SJSA1 (cell line): ENCODE measurements at places on chromosomes 3 and 15. TPM values are rescaled to one million over a fixed set of nuclear protein-coding genes. Genes with fewer than 3 reads are reported as not detected.

GRCh38 chr3:146621723-146622122, 16.6 kb upstream of the PLSCR5 start:
- no peak for DNase-seq

DNA sequence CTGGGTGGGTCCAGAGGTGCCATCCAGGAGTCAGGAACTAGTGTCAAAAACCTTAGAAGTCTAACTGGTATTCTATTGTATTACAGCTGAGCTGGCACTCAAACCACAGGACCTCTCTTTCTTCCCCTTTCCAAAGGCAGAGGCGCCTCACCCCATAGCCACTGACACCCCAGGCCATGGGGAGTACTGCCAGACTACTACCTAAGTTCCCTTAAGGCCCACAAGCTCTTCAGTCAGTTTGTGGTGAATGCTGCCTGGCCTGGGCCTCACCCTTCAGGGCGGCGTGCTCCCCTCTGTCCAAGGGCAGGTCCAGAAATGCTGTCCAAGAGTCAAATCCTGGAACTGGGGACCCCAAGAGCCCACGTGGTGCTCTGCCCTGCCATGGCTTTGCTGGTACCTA, 43.0 kb upstream of the FGF7 start:
- DNase-seq = no peak

DNA sequence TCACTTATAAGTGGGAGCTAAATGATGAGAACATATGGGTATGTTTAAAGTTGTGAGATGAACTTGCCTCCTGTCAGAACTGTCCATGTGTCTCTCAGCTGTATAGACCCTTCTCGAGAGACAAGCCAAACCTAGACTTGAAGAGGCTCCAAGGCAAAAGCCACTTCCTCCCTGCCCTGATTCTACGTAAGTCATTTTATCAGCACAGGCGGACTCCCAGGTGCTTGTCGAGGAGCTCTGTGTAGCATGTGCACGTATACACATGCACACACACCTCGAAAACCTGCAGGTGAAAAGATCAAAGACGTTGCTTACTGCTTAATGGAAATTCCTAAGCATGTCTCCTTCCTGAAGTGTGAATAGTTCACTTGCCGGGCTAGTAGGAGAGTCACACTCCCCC, 5.6 kb upstream of the CLEC3B start:
- no peak for DNase-seq

- DNase-seq = no peak
These were observed 34.2 kb downstream of the ADAMTS17 start for GRCh38 chr15:100307241-100308212.

- no peak for DNase-seq
These were observed 413 bp downstream of the NUSAP1 start for GRCh38 chr15:41333026-41333562.

DNA sequence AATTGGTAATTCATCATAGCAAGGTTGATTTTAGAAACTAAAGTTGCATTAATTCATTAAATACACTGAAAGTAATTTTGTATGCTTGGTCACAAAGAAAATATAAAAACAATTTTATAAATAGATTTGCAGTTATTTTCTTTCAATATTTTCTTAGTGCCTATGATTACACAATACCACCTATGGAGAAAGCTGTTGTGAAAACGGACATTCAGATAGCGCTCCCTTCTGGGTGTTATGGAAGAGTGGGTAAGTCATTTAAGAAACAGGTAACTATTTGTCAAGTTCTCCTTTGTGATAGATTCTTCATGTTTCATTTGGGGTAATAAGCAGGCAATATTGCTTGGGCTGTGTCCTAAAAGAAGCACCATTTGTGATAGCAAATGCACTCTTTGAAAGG, 3.0 kb downstream of the DUT start:
- no peak for DNase-seq

- no peak for DNase-seq
These were observed 30.1 kb upstream of the SPTSSB start for GRCh38 chr3:161401389-161401788.

DNA sequence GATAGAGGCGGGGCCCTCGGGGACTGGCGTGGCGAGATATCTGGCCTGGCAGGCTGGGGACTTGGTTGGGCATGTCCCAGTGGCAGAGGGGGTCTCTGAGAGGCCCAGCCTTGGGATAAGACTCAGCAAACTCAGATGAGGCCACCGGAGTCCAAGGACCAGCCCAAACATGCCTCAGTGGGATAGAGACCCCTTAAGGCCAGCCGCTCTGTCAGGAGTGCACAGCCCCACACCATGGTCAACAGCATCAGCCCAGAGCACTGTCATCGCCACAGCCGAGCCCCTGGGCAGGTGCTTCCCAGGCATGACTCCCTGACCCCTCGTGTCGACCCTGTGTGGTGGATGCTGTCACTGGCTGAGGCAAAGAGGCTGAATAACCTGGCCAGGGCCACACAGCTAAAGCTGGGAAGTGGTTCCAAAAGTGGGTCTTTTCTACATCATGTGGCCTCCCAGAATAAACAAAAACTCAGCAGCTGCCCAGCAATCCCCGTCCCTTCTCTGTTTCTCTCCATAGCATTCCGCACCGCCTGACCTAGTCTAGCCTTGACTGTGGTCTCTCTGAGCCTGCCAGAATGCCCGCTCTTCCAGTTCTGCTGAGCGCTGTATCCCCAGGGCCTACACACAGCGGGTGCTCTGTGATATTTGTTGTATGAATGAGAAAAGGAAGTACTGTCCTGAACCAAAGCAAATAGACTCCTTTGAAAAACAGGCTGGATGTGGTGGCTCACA, 15.1 kb downstream of the CTSH start:
- DNase-seq = no peak

GRCh38 chr15:52020221-52021085, 1.4 kb downstream of the MAPK6 start:
- no peak for DNase-seq

DNA sequence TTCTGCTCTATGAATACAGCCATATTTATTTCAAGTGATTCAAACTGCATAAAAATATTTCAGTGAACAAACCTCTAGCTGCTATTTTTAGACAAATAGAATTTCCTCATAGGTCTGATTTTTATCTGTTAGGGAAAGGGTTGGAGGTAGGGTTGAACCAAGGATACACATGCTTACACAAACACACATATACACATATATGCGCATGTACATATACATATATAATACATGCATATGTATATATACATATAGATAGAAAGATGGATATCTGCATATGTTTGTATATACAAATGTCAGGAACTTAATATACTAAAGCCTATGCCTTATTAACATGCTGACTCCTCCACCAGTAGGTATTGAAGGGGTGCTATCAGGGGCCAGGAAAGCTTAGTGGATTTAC, 18.1 kb downstream of the ZBBX start:
- DNase-seq = no peak

DNA sequence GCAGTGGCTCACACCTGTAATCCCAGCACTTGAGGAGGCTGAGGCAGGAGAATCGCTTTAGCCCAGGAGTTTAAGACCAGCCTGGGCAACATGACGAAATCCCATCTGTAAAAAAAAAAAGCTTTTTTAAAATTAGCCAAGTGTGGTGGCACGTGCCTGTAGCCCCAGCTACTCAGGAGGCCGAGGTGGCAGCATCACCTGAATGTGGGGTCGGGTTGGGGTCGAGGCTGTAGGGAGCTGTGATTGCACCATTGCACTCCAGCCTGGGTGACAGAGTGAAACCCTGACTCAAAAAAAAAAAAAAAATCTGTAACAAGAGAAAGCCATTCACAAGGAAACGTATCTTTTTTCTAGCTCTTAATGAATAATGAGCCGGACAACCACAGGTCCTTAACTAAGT, 74.7 kb upstream of the DLG1 start:
- DNase-seq = no peak

DNA sequence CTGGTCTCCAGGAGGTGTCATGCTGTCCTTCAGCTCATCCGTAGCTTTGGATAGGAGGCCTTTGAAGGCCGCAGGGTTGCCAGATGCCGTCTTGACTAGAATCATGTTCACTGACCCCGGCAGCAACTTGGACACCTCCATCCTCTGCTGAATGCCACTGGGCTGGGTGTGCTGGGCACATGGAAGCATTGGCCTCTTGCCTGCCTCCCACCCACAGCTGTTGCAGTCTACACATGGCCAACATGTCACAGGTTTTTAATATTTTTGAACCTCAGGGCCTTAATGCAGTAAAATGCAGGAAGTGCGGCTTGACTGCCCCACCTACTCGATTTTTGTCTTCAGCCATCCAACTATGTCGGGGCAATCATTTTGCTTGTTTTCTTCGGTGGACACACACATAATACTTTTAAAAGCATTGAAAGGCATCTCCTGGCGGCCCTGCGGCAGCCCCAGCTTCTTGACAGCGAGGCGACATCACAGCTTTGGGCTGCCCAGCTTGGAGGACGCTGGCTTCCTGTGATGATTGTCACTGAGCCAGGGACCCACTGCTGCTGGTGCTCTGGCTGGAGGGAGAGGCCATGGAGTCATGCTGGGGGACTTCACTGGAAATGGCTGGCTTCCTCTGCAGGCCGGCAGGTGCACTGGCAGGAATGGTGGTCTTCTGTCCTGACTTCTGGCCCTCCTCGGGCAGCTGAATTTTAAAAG, 31.6 kb upstream of the ACAD9 start:
- DNase-seq = no peak

GRCh38 chr3:114727373-114727772, 419.7 kb downstream of the ZBTB20 start:
- no peak for DNase-seq

DNA sequence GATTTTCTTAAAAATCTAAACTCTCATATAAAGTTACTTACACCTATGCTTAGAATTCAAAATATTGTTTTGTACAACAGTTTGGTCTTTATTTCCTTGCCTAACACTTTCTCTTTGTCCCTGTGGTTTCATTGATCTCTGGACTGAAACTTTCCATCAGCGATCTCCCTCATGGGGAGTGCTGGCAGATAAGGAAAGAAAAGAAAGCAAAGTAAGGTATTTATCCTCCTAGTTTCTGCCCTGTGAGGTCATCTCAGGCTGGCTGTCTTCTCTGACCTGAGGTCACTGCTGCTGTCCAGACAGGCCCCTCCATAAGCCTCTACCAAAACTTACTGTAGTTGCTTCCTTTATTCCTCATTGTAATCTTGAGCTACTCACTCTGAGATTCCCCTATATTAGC, 57.9 kb upstream of the EPHA6 start:
- DNase-seq = no peak

GRCh38 chr3:108736821-108737220, 20.4 kb downstream of the RETNLB start:
- no peak for DNase-seq

- DNase-seq = no peak
These were observed 406.2 kb downstream of the CNTN4 start for GRCh38 chr3:2504912-2505311.

GRCh38 chr15:100158356-100158755, 183.4 kb downstream of the ADAMTS17 start:
- no peak for DNase-seq

- no peak for DNase-seq
These were observed 121.2 kb upstream of the NR2F2 start for GRCh38 chr15:96209285-96209735.

- no peak for DNase-seq
These were observed 235.9 kb upstream of the CNTN3 start for GRCh38 chr3:74850381-74850780.

- DNase-seq = peak; percentile 19
These were observed 23.8 kb downstream of the ITGA11 start for GRCh38 chr15:68407886-68408881.

GRCh38 chr3:43581343-43581742, 40.5 kb downstream of the ANO10 start:
- DNase-seq = no peak

DNA sequence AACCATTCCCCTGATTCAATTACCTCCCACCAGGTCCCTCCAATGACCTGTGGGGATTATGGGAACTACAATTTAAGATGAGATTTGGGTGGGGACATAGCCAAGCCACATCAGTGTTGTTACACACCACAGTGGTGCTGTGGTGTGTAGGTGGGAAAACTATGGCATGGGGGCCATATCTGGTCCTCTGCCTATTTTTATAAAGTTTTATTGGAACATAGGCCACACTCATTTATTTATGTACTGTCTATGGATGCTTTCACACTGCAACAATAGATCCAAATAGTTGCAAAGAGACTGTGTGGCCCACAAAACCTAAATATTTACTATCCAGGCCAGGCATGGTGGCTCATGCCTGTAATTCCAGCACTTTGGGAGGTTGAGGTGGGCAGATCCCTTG, 46.4 kb downstream of the FLNB start:
- peak; percentile 82 for DNase-seq

GRCh38 chr15:74412159-74412558, 21.6 kb downstream of the SEMA7A start:
- DNase-seq = no peak

DNA sequence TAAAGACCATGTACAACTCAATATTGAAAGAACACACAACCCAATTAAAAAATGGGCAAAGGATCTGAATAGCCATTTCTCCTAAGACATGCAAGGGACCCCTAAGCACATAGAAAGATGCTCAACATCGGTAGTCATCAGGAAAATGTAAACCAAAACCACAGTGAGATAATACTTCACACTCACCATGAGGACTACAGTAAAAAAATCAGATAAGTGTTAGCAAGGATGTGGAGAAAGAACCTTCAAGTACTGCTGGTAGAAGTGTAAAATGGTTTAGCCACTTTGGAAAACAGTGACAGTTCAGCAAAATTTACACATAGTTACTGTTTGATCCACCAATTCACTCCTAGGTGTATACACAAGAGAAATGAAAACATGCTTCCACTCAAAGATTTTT, 30.1 kb upstream of the XIRP1 start:
- DNase-seq = no peak

DNA sequence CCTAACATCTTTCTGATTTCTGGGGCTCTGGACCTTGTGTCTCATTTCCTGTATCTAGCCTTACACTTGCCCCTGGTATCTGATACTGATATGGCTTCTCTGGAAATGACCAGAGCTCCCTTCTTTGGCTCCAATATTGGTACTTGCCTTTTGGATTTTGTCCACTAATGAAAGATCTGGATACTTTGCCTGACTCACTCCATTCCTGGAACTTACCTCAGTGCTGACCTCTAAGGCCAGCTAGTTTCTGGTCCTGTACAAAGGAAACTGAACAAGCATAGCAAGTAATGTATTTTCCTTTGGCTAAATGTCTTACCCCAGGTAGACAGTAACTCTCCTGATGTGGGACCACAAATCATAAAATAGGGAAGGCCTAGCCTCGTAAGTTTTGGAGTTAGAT, 93.8 kb upstream of the SLC4A7 start:
- no peak for DNase-seq

- DNase-seq = no peak
These were observed 4.1 kb upstream of the P4HTM start for GRCh38 chr3:48985831-48986376.

- DNase-seq = no peak
These were observed 22.5 kb upstream of the PPIB start for GRCh38 chr15:64185146-64185911.

Gene CPLX3
- total RNA-seq = 0.13 TPM in 1 of 2 replicates, not detected in the other

Gene USP8
- 57.5 and 63.3 TPM in 2 replicates for total RNA-seq

Gene NR2F2
- total RNA-seq = 9.8 and 14.0 TPM in 2 replicates

Gene ROBO2
- not detected in 2 replicates for total RNA-seq

Gene ADAMTSL3
- total RNA-seq = 1.7 and 2.6 TPM in 2 replicates

Gene LMAN1L
- total RNA-seq = not detected in 2 replicates

Gene GPR156
- 0.34 and 0.61 TPM in 2 replicates for total RNA-seq

Gene SLC51A
- total RNA-seq = not detected in 2 replicates

Gene SHF
- 2.0 TPM in 1 of 2 replicates, not detected in the other for total RNA-seq

Gene SCN5A
- total RNA-seq = 1.6 and 4.1 TPM in 2 replicates

Gene RBP2
- total RNA-seq = not detected in 2 replicates

Gene SKIC8
- 103 and 171 TPM in 2 replicates for total RNA-seq

Gene ZDHHC23
- total RNA-seq = 0.45 and 0.47 TPM in 2 replicates

Gene SERINC4
- not detected in 2 replicates for total RNA-seq

Gene CFAP100
- not detected in 2 replicates for total RNA-seq

Gene AHSG
- not detected in 2 replicates for total RNA-seq

Gene TERC
- total RNA-seq = 50.9 and 61.5 TPM in 2 replicates

Gene MKRN3
- total RNA-seq = 0.11 and 0.38 TPM in 2 replicates

Gene ARL13B
- 14.8 and 16.0 TPM in 2 replicates for total RNA-seq

Gene ITGB5
- 84.6 and 140 TPM in 2 replicates for total RNA-seq
